ENCODE measurements at places on chromosomes 16 and 17.

DNA sequence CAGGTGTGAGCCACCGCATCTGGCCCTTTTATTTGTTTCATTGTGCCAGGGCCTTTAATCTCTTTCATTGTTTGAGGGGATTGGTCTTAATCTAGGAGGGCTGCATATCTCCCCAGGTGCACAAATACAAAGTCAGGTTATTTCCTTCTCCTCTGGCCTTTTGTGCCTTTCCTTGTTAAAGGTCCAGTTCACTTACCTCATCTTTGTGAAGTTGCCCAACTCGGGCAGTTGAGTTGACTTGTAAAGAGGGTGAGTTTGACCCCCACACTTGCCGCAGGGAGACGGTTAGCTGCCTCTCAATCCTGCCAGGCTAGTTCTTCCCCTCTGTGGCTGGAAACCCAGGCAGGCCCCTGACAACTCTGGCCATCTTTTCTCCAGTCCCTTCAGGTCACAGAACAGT is 33.4 kb downstream of the TMEM92 start:
- no peak for DNase-seq

DNA sequence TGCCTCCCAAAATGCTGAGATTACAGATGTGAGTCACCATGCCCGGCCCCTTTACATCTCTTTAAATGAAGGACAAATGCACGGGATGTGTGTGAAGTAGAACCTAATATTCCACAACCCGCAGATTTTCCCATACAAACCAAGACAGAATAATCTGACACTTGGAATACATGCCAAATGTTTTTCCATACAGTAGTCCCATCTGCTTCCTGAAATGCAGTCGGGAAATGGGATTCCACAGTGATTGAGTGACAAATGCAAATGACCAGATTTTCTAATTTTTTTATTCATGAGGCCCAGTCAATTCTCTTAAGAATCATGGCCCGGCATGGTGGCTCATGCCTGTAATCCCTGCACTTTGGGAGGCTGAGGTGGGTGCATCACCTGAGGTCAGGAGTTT is 6.8 kb upstream of the ZNF200 start:
- no peak for DNase-seq

DNA sequence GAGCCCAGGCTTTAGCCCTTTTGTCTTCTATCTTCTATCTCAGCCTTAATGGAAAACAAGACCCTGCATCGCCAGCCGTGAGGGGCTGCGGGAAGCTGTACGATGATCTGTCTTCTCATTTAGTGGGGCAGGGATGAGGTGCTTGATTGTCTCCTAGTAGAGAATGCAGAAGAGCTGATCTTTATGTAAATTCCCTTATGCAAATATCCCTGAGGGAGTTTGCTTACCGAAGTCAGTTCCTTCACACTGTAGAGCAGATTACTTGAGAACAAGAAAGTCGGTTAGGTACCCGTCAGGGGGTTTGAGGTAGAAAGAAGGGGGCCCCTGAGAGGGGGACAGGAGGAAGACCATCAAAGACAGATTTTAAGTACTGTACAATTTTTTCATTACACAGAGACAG is 66.2 kb downstream of the IRF8 start:
- DNase-seq = no peak

- DNase-seq = peak; percentile 30
Measured at GRCh38 chr16:4077174-4077649, 39.0 kb downstream of the ADCY9 start.

DNA sequence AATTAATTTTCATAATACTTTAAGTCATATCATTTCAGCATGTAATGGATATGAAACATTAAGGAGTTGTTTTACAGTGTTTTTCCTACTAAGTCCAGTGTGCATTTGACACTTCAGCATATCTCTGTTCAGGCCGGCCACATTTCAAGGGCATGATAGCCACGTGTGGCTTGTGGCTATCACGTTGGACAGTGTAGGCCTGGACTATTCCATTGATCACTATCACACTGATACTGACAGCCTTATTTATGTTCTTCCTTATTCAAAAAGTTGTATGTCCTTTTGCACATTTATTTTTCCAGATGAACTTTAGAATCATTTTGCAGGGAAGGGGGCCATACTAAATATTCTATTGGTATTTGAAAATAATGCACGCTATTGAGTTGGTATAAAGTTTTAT is 39.0 kb downstream of the AKAP1 start:
- no peak for DNase-seq

DNA sequence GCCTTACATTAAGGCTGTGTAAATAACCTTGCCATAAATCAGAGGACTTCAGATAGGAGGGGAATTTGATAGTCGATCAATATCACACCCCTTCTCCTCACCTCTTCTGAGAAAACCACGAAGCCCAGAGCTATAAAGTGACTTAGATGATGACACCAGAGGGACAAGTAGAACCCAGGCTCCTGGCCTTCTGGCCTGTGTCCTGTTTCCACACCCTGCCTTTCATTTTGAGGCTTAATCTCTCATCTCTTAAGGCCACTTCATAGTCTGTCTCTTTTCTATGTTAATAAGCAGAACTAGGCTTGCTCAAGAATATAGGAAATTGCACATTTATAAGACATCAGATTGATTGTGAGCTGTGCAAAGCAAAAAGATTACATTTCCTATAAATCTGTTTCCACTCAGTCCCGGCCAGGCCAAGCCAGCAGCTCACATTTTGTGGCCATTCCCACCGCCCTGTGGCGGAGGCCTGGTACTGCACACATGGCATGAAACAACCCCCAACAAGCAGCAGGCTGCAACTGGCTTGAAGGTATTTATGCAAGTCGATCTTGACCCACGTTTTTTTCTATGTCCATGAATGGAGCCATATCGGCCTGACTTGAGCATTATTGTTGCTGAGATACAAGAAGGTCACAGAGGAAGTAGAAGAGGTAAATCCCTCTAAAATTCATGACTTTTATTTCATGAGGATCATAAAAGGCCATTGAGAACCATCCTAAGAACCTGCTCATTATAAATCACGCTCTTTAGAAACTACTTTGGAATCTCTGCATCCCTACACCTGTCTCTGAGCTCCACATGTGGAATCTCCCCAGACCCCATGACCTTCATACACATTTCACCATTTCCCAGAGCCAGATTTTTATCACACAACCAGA is 93.7 kb downstream of the PMP22 start:
- peak; percentile 43 for DNase-seq

- DNase-seq = no peak
Measured at GRCh38 chr16:27890006-27890405, 173.5 kb downstream of the GSG1L start.

GRCh38 chr17:64209356-64209941 is 53.6 kb downstream of the TEX2 start:
- no peak for DNase-seq

DNA sequence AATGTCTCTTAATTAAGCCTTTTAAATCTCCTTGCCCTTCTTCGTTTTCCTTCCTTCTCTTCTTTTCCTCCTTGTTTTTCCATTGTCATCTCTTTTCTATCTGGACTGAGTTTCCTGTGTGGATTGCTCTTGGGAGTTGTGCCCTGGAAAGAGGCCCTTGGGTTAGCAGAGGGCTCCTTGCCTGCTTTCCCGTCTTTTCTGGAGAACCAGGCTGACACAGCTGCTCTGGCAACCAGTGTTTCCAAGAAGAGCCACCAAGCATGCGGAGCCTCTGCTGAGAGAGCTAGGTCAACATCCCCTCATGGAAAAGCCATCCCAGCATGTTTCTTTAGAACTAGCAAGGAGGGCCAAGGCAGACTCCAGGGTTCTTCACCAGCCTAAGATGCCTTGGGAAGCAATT is 75.4 kb downstream of the HLF start:
- no peak for DNase-seq

Data from activated CD4-positive, alpha-beta T cell treated with anti-CD3 and anti-CD28 coated beads, Interleukin-2, Interleukin-4, amounts not matched to agents 100 ng/mL and 50 ng/mL, durations not matched to agents 16 hours and 8 hours (primary cell).